ENCODE measurements at places on chromosomes 11 and 22.

- no peak for DNase-seq
Observed at GRCh38 chr11:19576054-19576453, 136.6 kb upstream of the NAV2 start.

- no peak for DNase-seq
Observed at GRCh38 chr11:84471501-84471900, 1155.6 kb downstream of the DLG2 start.

- no peak for DNase-seq
Observed at GRCh38 chr11:60870276-60870675, 2.9 kb downstream of the ZP1 start.

DNA sequence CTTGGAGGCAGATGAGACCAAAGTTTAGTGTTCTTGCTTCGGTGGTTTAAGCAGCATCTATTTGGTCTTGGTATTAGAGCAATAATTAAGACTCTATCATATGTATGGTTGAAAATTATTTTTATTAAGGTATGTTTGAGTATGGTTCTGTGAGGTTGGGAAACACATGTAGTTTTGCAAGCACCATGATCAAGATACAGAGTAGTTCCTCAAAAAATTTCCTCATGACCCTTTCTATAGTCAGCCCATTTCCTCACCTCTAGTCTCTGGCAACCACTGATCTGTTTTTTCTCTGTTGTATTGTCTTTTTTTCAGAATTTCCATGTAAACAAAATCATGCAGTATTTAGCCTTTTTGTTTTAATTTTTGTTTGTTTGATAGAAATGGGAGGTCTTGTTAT is 18.4 kb downstream of the MTMR3 start:
- no peak for DNase-seq

GRCh38 chr22:43171019-43171491 is 15.9 kb downstream of the TTLL12 start:
- DNase-seq, result no peak

DNA sequence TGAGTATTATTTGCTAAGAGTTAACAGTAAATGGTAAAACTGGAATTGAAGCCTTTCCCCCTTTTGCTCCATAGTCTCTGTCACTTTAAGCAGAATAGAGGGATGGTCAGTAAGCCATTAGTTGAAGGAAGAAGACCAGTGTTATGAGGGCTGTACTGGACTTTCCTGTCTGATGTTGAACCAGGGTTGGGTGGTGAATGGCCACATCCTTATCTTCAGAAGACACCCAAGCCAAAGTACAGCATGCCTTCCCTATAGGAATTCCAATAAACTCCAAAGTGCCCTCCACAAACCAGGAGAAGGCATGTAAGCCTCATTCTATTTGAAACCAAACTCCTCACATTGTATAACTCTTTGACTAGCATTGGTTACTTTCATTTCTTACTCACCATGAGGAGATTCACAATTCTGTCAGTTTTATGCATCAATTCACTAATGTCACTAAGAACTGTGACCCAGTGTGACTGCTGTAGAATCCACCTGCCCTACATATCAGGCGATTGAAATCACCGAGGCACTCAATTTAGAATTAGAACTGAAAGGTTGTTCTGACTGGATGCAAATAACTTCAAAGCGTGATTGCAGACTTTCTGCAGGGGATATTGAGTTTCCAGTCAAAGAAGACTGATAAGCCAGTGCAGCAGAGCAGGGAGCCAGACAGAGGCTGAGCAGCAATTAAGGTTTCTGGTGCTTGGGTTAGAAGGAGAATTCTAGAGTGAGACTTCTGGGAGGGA is 107.1 kb upstream of the DDI1 start:
- DNase-seq, result no peak

DNA sequence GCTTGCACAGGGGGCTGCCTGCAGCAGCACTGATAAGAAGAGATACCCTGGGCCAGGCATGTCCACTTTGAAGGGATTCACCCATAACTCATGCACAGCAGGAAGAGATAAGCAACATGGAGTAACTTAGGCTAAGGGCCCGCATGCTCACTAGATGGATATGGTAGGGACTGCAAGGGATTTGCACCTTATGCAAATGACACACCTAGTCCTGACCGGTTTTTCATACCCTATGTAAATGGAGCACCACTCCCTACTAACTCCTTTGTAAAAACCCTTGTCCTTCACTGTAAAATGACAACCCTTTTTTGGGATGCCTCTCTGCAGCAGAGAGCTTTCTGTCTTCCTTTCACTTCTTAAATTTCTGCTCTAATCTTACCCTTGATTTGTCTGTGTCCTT is 658.9 kb upstream of the CCDC179 start:
- no peak for DNase-seq

- no peak for DNase-seq
Observed at GRCh38 chr11:44793350-44794090, 66.8 kb downstream of the TSPAN18 start.

DNA sequence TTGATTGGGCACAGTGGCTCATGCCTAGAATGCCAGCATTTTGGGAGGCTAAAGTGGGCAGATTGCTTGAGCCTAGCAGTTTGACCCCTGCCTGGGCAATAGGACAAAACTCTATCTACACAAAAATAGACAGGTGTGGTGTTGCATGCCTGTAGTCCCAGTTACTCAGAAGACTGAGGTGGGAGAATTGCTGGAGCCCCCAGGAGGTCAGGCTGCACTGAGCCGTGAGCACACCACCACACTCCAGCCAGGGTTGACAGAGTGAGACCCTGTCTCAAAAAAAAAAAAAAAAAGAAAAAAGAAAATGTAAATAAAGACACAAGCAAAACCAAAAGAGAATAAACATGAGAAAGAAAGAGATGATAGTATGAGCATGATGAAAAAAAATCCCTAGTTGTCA is 802.4 kb upstream of the ANO3 start:
- no peak for DNase-seq

GRCh38 chr22:38165922-38166593 is 15.6 kb downstream of the PLA2G6 start:
- DNase-seq, result no peak

DNA sequence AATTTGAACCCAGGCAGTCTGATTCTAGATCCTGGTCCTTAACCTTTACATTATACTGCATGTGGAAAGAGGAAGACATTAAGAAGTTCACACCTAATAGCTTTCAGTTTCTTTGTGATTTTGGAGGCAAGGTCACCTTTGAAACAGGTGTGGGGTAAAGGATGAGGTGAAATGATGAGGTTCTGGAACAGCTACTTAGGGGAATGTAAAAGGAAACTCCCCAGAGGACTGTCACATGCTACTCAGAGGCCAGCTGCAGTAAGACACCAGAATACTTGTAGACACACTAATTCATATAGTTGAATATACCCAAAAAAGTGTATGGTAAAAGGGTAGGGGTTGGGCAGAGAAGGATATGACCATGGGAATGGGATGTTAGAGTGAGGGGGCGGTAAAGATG is 5.4 kb downstream of the APIP start:
- no peak for DNase-seq

DNA sequence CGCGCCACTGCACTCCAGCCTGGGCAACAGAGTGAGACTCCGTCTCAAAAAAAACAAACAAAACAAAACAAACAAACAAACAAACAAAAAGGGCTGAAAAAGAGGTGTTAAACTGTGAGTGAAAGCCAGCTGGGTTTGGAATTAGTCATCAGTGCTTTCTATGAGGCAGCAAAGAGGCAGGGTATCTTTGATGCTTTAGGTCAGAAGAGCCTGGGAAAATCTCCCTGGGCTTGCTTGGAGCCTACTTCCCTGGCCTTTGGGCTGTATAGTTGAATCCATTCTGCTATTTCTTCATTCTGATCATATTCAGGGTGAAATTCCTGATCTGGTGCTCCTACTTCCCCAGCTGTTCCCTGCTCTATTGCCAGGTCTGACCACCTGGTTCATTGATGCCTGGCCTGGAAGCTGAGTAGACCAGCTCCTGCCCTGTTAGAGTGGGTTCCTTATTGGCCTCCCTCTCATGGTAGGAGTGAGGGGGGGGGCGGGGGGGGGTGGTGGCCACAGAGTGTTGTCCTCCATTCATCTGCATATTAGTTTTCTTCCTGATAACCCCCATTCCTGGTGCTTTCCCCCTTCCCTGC is 65.6 kb downstream of the INSC start:
- no peak for DNase-seq

- DNase-seq, result peak; percentile 72
Observed at GRCh38 chr11:89293965-89294679, 116.4 kb downstream of the TYR start.

GRCh38 chr22:36470162-36470993 is 11.1 kb downstream of the TXN2 start:
- DNase-seq, result peak; percentile 89

- DNase-seq, result no peak
Observed at GRCh38 chr11:70203751-70204465, 812 bp downstream of the FADD start.

- peak; percentile 99 for DNase-seq
Observed at GRCh38 chr11:63986156-63986931, at the start of gene OTUB1. Gene OTUB1, plus strand, starts transcription at chr11:63986438. Its CDS starts 19 bp downstream, at chr11:63986457.

- DNase-seq, result no peak
Observed at GRCh38 chr11:82792822-82793569, 59.3 kb upstream of the FAM181B start.

- no peak for DNase-seq
Observed at GRCh38 chr11:122156940-122157382, 40.9 kb upstream of the BLID start.

- no peak for DNase-seq
Observed at GRCh38 chr11:14190992-14191778, 167.8 kb downstream of the RRAS2 start.

GRCh38 chr11:121249039-121249663 is 43.4 kb upstream of the SC5D start:
- no peak for DNase-seq

DNA sequence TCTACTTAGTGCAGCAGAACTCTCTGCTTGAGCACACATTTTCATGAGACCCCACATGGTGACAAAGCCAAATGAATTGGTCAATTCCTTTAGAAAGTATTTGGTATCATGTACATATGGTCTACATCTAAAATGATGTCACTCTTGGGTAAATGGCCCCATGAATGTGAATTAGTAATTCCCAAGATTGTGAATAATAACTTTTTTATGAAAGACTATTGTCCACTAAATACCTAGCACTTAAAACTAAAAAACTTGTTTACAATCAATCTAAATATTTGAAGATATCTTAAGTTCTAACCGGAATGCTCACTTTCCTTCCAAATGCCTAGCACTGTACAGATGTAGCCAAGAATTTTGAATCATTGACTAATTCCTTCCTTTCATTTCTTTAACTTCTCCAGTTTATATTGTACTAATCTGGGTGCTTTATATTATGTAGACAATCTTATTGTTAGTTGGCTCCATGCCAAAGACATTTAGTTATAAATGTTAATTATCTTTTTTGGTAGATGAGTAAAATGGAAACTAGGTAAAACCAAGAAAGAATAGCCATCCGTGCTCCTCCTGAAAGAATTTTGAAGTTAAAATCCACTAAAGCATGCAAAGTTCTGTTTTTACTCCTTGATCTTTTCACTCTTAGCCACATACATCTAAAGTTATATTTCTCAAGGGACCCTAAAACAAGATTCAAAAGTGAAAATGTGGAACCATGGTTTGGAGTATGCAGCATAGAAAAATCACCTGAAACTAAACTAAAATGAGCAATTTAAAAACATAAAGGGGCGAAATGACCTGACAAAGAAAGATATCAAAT is 145.0 kb upstream of the ARHGAP20 start:
- no peak for DNase-seq

- no peak for DNase-seq
Observed at GRCh38 chr11:15923183-15923582, 433.2 kb downstream of the SOX6 start.

DNA sequence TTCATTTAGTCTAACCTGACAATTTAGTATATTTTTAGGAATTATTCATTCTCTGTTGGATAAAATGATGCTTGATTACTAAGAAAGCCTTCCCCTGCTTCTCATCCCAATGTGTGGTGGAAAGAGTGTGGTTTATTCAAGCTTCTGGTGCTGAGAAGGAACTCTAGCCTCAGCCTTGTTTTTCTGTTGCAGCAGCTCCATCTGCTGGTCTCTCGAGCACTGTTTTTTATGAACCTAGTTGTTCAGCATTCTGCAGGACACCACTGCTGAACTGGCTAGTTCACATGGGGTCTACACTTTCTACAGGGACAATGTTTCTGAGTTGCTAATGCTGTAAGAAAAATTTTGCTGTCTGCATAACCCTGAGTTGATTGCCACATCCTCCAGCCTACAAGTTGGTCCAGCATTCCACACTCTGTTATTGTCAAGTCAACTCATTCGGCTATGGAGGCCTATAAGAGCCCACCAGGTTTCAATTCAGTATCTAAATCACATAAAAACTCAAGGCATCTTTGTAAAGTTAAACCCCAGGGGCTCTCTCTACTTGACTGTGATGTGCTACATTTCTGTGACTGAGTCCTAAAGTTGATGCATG is 14.3 kb downstream of the OR2AG2 start:
- DNase-seq, result peak; percentile 60

GRCh38 chr22:29639096-29639495 is 35.7 kb downstream of the NF2 start:
- no peak for DNase-seq

- no peak for DNase-seq
Observed at GRCh38 chr11:24509114-24509513, 12.3 kb downstream of the LUZP2 start.

- no peak for DNase-seq
Observed at GRCh38 chr11:125228445-125228844, 63.9 kb downstream of the PKNOX2 start.

DNA sequence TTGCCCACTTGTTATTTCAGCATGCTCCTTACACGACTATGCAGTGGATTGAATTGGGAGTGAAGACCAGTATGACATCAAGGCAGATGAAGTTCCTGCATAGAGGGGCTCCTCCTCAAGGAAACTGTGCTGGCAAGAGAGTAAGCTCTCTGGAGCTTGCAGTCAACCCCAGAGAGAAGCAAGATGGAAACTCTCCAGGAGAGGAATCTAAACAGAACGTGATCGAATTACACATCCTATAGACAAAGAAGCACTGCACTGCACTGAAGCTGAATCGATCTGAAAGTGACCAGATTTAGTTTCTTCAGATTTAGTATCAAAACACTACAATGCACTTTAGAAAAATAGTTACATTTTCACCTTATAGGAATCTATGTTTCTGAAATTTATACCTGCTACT is 947.7 kb upstream of the TENM4 start:
- DNase-seq, result no peak

GRCh38 chr11:104324276-104324675 is 160.3 kb upstream of the PDGFD start:
- DNase-seq, result no peak

GRCh38 chr11:48099916-48100446 is 116.6 kb upstream of the OR4B1 start:
- DNase-seq, result no peak

DNA sequence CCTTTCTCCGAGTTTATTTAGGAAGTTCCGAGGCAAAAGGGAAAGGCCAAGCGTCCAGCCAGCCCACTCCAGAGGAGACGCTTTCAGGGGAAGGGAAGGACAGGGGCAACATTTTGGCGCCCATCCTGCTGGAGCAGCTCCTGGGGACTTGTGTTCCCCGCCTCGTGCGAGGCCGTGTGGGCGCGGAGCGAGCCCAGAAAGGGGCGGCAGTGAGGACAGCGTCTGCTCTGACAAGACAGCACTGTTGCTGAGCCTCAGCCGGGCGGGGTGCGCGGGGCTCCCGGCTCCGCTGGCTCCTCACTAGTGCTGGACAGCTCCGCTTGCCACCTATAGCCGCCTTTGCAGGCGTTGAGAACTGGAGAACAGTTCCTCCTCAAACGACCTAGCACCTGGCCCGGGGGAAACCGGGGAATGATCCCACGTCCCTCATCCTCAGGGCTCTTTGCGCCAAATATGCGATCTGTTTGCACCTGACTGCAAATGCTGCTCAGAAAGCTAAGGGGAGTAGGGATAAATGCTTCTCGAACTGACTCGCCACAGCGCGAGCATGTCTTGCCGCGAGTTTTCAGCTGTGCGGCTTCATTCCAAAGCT is 722 bp upstream of the GUCY1A2 start:
- peak; percentile 90 for DNase-seq
